ENCODE measurements at places on chromosomes 6 and 20. TPM values are rescaled to one million over a fixed set of nuclear protein-coding genes. Genes with fewer than 3 reads are reported as not detected.

GRCh38 chr6:89736893-89737292 is 82.7 kb downstream of the MDN1 start:
- DNase-seq, result no peak

DNA sequence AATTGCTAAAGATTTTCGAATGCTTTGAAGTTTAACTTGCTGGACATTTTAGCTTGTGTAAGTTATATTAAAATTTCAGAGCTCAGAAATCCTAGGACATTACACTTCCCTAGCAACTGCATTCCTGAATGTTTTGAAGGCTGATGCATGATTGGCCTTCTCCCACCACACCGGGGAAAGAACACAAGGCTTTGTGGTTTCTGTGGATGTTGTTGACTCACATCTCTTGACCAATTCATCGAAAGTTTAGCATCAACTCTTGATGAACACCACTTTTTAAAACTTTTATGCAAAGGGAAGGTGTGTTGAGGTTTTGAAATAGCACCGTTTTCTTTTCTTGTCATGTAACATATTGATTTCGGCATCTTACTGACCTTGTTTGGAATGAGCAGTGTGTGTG is 81.1 kb downstream of the RIMS1 start:
- no peak for DNase-seq

DNA sequence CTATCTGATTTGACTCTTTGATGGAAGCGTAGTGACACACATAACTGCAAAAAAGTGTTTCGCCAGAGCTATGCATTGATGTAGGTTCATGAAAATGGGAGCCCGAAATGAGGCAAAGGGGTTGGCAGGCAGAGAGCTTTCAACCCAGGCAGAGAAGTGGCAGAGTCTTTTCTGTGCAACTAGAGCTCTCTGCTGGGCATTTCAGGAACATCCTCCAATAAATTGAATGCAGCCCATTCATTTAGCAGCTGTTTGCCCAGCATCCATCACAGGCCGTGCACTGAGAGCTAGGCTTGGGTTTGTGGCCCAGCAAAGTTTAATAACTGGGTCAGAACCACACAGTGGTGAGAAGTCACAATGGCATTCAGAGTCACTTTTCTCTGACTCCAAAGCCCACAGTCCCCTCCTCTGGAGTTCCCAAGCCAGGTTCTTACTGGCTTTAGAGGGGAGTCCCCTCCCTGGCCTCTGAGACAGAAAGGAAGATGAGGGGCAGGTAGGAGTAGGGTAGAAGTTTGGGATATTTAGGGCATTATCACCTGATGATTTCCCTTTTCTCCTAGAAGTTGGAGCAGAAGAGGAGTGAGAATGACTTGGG is 31.8 kb upstream of the ELMO2 start:
- no peak for DNase-seq

Gene NKX2-4
- not detected for polyA plus RNA-seq

Gene MACROD2
- 0.61 TPM for polyA plus RNA-seq

Gene ULBP3
- 0.43 TPM for polyA plus RNA-seq

GRCh38 chr6:39228992-39229767 is at the start of gene KCNK5:
TSS of gene KCNK5 (minus strand) at chr6:39229475. CDS start at chr6:39229111, 364 bp downstream.
- DNase-seq, result peak; percentile 80

DNA sequence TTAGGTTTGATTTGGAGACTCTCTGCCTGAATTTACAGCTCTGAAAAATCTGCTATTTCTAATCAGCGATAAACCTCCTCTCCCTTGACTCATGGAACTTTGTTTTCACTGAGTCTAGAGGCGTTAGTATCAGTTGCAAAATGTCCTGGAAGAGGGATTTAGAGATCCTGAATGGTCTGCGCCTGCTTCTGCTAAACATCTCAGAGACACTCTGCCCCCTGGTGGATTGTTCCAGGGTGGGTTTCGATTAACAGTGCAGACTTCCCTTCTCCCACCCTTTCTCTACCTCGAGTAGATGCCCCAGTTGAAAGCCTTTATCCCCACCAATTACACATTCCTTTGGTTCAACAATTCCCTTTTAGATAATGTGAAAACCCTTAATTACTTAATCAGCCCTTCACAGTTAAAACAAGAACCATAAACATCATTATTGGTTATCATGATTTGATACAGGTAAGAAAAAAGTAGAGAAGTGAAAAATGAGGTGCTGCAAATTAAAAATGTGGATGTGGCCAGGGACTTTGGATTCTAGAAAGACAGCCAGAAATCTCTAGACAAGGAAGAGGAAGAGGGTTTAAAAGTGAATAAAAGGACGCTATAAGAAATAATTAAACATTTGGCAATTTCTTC is 5.5 kb downstream of the HTR1B start:
- peak; percentile 70 for DNase-seq

- peak; percentile 81 for DNase-seq
Observed at GRCh38 chr20:5658912-5659345, 91.3 kb upstream of the SHLD1 start.

DNA sequence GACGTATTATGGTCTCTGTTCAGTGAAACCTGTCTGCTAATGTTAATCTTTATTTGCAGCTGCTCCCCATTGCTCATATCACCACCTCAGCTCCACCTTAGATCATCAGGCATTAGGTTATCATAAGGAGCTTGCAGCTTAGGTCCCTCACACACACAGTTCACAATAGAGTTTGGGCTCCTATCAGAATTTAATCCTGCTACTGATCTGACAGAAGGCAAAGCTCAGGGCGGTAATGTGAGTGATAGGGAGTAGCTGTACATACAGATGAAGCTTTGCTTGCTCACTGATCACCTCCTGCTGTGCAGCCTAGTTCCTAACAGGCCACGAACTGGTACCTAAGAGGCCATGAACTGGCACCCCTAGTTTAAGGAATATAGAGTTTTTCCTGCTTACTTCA is 989.7 kb downstream of the EYS start:
- no peak for DNase-seq

Gene VWA7
- polyA plus RNA-seq, result 3.2 TPM

Gene CST7
- polyA plus RNA-seq, result 1.1 TPM
